Activated T-cell treated with anti-CD3 and anti-CD28 coated beads, Interleukin-2, amount 50 U/mL, for 72 hours (primary cell): ENCODE measurements at places on chromosomes 12 and 14. TPM values are rescaled to one million over a fixed set of nuclear protein-coding genes. Genes with fewer than 3 reads are reported as not detected.

DNA sequence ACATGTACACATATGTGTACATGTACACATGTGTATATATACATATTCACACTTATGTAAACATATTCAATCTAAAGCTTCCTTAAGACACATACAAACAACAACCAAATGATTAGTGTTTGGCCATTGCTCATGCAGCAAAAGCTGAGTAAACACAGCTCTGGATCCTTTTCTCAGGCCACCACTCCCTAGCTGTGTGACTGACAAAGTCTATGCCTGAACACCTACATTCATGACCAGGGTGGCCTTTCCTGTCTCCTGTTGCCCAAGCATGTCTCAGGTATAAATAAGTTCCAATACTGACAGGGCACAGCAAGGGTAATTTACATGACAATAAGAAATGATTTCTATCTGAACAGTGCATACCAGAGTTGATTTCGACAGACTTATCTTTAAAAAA, 1.4 kb upstream of the PTPRO start:
- DNase-seq, result no peak

The GSG1 gene
- total RNA-seq, result not detected

GRCh38 chr14:22556021-22556989, 32.7 kb downstream of the DAD1 start:
- DNase-seq, result peak; percentile 98

DNA sequence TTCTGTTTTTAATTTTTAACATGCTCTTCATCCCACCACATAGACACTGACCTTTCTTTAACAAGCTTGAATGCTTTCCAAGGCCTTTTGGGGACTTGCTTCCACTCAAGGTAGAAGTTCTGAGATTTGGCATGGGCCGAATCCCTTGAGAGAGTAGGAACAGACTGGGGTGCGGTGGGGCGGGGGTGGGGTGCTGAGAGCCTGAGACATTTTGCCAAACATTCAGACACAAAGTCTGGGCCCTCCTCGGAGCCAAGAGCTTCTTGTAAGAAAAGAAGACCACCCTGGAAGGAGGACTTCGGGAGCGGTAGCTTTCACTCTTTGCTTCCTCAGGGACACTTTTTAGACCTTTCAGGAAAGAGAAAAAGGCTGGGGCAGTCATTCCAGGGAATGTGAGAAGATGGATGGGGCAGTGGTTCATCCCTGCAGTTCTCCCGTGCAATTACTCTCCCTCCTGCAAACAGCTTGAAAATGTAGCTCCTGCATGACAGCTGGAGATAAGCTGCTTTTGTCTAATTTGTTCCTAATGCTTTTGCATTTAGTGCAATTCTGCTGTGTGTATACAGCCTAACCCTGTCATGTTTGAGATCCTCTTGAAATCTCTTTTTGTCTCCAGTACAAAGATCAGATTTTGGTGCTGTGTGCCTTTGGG, 16.3 kb upstream of the MYO1H start:
- no peak for DNase-seq

GRCh38 chr12:119576118-119576810, 17.3 kb upstream of the TMEM233 start:
- no peak for DNase-seq

GRCh38 chr14:101499080-101499479, 62.2 kb upstream of the DIO3 start:
- DNase-seq, result no peak

DNA sequence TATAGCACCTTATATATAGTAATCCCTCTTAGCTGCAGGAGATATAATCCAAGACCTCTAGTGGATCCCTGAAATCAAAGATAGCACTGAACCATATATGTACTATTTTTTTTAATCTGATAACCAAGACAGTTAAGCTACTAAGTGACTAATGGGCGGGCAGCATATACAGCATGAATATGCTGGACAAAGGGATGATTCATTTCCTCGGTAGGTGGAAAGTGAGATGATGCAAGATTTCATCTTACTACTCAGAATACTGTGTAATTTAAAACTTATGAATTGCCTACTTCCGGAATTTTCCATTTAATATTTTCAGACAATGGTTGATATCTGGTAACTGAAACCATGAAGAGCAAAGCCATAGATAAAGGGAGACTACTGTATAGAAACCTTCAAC, 36.2 kb downstream of the PRMT8 start:
- DNase-seq, result no peak

DNA sequence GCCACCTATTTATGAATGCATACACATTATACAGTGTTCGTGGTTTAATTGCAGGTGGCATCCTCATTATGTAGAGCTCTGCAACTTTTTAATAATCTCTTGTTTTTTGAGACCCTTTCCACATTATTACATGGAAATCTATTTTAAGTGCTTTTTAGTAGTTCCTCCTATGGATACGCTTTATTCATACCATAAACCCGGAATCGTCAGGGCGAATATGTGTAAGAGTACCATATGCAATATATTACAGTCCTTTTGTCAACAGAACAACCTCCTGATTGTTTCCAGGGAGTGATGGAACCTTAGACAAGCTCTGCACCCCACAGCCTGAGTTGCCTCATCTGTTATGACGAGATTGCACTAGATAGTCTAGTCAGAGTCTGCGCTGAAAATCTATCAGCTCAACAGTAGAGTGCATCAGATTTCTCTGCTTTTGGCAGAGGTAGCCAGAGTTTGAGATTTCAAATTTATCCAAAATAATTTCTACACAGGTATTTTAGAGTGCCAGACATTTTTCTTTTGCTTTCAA, 33.6 kb downstream of the EID3 start:
- DNase-seq, result no peak

DNA sequence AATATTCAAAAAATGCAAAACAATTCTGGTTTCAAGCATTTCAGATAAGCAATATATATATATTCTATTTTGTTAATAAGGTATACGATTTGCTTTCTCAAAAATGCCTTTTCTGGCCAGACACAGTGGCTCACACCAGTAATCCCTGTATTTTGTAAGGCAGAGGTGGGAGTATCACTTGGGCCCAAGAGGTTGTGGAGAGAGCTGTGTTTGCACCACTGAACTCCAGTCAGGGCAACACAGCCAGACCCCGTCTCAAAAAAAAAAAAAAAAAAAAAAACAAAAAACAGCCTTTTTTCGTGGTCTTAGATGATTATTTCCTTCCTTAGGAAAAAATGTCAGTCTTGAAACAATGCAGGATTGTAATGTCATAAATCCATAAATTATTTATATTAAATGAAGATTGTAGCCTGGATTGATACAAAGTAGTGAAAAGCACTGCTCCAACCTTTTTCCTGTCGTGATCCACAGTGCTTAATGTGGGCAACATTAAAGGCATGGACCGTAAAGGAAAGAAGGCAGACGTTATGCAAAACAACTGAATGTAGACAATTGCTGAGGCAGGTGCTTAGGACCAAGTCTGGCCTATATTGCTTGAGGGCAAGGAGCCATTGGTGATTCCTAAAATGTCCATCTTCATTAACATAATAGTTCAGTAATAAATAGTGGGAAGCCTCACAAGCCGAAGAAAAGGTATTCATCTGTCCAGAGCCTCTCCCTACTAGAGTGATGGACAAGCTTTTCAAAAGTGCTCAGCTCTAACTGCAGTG, 36.8 kb downstream of the RAD52 start:
- DNase-seq, result no peak

DNA sequence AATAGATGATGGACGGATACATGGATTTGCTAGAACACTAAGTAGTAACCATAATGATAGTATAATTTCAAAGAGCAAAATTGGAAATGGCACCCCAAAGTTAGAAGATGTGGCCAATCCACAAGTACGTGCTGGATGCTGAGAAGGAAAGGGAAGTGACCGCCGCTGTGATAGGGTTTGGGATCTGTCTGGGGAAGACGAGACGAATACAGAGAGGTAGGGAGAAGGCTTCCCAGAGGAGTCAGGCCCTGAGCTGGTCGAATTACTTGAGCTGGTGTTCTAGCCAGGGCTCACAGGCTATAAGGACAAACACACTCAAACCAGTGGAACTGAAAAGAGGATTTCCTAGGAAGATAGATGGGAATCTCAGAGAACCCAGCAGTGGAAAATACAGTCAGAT, 9.4 kb upstream of the ACVR1B start:
- no peak for DNase-seq

- DNase-seq, result no peak
These were observed 957.5 kb downstream of the SLC6A15 start for GRCh38 chr12:83954956-83955601.

- no peak for DNase-seq
These were observed 773.7 kb downstream of the BCL11B start for GRCh38 chr14:98498019-98498885.

GRCh38 chr12:27618836-27619235, 77.4 kb upstream of the REP15 start:
- no peak for DNase-seq

The SERPINA10 gene
- total RNA-seq, result not detected

DNA sequence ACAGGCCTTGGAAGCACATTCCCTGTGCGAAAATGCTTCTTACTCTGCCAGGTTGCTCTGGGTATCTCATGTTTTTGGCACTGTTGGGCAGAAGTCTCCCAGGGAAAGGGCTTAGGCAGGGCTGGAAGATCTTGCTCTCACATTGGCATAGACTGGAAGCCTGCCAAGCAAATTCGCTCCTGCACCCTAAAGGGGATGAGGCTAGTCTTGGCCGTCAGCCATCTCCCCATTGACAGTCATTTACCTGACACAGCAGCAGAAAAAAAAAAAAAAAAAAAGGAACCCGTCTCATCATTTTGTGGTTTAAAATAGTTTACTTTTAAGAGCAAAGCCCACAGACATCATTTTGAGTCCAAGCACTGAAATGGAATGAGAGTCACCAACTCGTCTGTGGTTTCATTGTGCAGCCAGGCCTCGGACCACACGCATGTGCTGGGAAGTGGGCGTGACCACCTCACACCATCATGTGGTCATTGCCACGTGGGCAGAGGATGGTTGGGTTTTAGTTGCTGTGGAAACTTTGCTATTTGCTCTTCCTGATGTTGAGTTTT, 84.8 kb downstream of the NRXN3 start:
- peak; percentile 60 for DNase-seq

The INSM2 gene
- 0.16 TPM for total RNA-seq

The CATSPERB gene
- total RNA-seq, result 0.91 TPM

DNA sequence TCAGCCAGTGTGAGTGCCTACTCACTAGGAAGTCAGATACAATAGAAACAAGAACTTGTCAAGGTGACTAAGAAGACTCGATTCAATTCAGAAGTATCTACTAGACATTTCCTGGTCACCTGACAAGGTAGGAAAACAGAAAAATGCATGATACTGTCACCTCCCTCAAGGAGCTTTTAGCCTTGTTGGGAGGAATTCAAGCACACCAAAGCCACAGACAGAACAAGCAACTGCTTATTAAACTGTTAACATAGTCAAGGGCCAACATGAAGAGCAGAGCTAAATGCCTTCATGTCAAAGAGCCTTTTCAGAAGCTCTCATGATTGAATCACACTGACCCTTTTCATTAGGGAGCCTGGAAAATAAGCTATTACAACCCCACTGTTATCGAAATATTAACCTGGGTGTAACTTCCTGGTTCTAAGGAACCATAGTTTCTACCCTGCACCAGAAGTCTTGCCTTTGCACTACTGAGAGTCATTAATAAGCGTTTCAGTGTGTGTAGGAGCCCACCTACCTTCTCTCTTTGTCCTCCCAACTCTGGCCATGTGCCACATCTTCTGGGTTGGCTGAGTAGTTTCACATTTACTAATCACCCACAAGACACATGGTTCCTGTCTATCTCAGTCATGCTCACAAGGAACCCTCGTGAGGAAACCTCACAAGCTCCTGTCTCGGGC, 31.0 kb upstream of the LGALS3 start:
- DNase-seq, result peak; percentile 81

GRCh38 chr12:11687528-11687927, 38.1 kb downstream of the ETV6 start:
- DNase-seq, result no peak

DNA sequence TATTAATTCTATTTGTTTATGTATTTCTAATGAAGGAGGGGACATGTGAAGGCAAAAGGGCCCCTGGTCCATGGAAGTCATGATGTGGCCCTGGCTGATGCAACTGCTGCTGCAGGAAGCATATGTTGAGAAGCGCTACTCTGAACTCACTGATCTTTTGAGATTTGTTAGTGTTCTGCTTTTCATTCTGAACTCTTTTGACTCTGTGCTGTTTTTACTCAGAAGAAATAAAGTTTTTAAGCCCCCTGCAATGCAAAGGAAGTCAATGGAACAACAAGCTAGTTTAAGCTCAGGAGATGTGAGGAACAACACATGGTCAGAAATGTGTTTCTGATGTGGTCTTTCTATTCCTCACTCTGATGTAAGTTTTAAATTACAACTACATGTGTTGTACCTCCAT, 88.9 kb upstream of the BTG1 start:
- no peak for DNase-seq

The ERP29 gene
- 145 TPM for total RNA-seq

- no peak for DNase-seq
These were observed 1.4 kb downstream of the VAMP1 start for GRCh38 chr12:6469092-6469491.

The GZMH gene
- 32.3 TPM for total RNA-seq

The WNT5B gene
- 0.22 TPM for total RNA-seq

The RNASE11 gene
- total RNA-seq, result not detected

The KCNH3 gene
- 1.5 TPM for total RNA-seq

- DNase-seq, result no peak
These were observed 224.3 kb downstream of the PELI2 start for GRCh38 chr14:56342494-56342942.

DNA sequence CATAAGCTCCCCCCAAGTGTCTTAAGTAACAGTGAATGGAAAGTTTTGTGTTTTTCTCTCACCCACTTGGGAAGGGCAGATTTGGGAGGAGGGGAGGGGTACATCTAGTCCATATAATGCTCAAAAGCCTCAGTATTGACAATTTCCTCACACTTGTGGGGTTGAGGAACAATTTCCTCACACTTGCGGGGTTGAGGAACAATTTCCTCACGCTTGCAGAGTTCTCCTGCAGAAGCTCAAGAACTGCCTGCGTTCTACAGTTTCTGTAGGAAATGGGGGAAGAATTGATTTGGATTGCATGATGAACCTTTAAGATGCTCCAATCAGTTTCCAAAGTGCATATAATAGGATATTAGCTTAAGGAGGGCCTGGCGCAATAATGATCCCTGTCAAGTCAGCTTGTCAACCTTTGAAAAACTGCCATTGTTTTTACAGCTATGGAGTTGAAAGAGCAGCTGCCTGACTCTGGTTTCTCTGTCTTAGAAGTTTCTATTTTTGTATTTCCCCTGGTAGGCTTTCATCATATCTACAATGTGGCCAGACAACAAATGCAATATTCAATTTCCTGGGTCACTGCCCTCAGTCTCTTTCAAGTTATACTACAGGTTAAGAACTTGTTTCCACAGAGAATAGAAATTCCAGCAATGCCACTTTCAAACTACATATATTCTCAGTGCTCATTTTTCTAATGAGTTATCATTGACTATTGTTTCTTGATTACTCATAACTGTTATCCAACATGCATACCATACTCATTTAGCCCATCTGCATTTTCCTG, 66.5 kb downstream of the PLEKHG7 start:
- DNase-seq, result no peak

The HOTAIR gene
- not detected for total RNA-seq

The LRRC10 gene
- total RNA-seq, result not detected

- no peak for DNase-seq
These were observed 58.3 kb upstream of the OTOGL start for GRCh38 chr12:80041071-80041470.

- no peak for DNase-seq
These were observed 289.1 kb upstream of the RTL1 start for GRCh38 chr14:101192661-101193000.

The CD4 gene
- 126 TPM for total RNA-seq

The OAS3 gene
- 14.7 TPM for total RNA-seq

The EPS8 gene
- 2.4 TPM for total RNA-seq

GRCh38 chr12:89919241-89919906, 210.7 kb upstream of the ATP2B1 start:
- no peak for DNase-seq
